ENCODE measurements at places on chromosomes 16 and 17.

DNA sequence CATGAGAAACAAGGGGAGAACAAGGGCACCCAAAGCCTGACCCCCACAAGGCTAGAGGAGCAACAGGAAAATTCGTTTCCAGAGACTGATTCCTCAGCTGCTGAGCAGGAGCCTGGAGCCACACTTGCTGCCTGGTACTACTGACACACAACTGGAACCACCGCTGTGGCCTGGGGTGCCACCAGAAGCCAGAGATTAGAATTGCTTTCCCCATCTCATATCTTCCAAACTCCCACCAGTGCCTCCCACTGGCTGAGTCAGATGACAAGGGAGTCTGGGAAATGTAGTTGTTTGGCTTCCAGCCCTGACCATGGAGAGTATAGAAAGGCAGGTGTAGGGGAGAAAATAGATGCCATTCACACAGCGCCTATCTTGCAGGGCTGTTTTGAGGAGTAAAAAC, 4.1 kb upstream of the TMEM11 start:
- DNase-seq, result no peak

GRCh38 chr17:7403727-7403976, 245 bp downstream of the TMEM256 start:
- DNase-seq, result no peak

DNA sequence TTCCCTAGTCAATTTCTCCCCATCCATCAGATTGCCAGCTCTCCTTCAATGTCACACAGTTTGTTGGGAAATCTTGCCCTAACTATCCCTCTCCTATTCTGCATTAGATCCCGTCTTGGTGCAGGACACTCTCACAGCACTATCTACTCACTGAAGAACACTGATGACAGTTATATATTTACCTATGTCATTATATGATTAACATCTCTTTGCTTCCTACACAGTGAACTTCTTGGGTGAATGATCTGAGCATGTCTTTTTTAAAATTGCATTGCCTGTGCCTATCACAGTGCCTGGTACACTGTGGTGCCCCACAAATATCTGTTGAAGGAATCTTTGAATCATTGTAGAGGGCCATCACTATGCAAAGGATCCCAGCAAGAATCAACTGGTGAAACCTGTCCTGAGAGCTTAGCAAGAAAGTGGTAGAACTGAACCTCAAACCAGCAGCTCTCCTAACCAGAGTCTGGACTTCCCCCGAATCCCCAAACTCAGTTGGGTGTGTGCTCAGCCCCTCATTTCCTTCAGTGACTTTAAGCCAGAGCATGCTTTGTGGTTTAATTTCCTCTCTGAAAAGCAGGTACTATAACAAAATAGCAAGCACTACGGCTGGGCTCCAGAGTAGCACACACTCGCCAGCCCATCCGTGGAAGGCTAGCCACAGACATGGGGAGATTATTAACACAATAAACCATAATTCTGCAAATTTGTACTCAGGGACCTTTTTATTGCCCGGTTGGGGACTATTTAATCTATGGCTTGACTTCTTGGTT, 680.7 kb upstream of the SALL1 start:
- DNase-seq, result no peak

GRCh38 chr17:57458718-57459285, 202.5 kb downstream of the MSI2 start:
- DNase-seq, result no peak

GRCh38 chr16:85170066-85170491, 57.8 kb upstream of the CIBAR2 start:
- DNase-seq, result no peak

DNA sequence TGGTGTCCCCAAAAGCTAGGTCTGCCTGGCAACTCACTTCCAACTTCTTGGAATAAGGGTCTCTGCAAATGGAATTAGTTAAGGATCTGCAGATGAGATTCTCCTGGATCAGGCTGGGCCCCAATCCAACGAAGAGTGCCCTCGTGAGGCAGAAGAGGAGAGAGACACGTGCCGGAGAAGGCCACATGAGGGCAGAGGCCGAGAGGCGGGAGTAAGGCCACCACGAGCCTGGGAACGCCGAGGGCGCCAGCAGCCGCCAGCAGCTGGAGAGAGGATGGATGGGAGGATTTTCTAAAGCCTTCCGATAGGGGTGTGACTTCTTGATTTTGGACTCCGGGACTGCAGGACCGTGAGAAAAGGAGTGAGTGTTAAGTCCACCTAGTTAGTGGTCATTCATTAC, 76.3 kb downstream of the JPH3 start:
- no peak for DNase-seq

DNA sequence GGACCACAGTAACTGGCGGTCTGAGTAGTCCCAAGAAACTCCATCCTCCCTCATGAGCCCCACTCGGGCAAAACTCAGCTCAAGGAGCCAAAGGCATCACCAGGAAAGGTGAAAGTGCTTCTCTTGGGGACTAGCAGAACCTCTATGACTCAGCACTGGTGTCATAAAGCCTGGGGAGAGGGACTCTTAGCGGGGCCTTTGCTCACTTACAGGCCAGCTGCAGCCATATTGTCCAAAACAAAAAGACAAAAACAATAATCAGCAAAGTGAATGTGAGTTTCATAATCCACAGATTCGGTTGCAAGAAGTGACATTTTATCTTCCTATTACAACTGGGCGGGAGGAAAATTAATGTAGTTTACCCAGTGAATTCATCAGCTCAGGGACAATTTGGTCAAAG, at the start of gene TEKT5:
Gene TEKT5, minus strand, starts transcription at position 101 of the 400 bp plus-strand sequence. Its CDS starts 57 bp downstream, at position 44.
- no peak for DNase-seq

DNA sequence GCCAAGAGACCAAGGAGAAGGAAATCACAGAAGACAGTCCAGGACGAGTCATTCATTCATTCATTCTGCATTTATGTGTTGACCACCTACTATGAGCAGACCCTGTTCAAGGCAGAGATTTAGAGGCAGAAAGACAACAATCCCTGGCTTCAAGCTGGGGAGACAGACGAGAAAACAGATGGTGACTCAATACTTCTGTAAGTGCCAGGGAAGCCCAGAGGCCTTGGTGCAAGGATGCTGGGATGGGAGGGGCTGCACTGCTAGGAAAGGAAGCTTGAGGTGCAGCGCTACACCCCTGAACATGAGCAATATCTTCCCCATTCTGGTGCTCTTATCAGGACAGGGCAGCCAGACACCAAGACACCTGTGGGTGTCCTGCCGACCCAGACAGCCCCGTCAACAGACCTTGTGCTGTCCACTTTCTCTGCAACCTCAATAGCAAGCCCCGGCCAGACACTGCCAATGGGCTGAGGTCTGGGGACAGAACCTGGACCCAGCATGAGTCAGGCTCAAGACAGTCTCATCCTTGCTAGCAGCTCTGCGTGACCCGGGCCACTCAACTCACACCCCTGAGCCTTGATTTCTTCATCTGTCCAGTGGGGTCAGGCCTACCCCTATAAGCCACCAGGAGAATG, 163.5 kb downstream of the COPRS start:
- no peak for DNase-seq

DNA sequence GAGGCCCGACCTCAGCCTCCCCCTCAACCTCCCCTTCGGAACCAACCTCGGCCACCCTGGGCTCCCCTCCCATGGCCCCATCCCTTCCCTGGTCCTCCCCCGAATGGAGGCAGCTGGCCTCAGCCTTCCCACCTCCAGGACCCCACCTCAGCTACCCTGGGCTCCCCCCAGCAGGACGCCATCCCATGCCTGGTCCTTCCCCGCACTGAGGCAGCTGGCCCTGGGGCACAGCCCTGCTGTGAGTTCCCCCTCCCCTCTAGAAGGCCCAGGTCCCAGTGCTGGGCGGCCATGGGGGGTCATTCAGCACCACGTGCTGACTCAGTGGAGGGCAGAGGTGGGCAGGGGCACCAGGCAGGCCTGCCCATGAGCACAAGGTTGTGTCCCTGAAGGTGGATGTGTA, 28.9 kb upstream of the PVALEF start:
- no peak for DNase-seq

DNA sequence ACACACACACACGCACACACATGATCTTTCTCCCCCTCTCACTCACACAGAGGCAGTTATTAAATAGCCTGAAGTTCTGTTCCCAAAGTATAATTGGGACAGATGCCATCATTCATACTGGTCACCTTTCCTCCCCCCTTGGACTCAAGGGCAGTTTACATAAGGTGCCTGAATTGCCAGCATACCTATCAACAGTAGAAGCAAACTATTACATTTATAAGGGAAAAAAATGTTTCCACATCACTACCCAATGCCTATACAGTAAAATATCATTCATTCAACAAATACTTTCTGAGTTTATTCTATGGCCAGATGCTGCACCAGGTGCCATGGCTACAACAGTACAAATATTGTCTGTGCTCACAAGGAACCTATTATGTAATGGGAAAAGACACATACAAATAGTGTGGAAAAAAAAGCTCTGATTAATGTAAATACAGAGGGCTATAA, 6.3 kb downstream of the CNTD1 start:
- DNase-seq, result no peak

DNA sequence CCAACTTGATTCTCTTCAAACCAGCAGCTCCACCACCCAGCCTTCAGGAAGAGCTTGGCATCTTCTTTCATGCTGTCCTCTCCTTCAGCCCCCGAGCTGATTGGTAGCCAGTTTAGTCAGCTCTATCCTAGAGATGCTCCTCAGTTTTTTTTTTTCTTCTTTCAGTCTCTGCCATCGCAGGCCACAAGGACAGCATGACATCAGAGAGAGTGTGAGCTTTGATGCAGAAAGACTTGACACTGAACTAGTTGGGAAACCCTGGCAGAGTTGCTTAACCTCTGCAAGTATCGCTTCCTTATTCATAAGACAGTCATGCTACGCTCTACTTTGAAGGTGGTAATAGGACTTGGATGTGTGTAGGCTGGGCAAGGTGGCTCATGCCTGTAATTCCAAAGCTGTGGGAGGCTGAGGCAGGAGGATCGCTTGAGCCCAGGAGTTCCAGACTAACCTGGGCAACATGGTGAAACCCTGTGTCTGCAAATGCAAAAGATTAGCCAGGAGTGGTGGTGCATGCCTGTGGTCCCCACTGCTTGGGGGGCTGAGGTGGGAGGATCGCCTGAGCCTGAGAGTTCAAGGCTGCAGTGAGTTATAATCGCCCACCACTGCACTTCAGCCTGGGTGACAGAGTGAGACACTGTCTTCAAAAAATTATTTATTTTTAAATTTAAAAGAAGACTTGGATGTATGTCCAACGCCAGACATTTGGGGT, 2.6 kb downstream of the CD300LB start:
- DNase-seq, result no peak

- DNase-seq, result no peak
Measured at GRCh38 chr17:75316253-75316652, 27.0 kb upstream of the SLC25A19 start.

DNA sequence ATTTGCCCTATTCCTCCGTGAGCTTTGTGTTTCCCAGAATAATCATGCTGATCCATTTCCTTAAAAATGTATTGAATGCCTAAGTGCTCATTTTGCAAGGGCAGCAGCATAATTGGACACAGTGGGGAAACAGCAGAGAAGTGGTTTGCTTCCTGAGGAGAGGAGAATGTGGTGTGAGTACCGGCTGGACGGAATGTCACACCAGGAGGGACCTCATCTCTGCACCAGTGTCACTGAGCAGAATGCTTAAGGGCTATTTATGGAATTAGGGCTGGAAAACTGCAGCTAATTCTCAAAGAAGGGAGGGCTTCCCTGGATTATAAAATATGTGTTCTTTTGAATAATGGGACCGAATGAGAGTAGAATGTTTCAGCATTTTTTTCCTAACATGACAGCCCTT, 1100.6 kb upstream of the RBFOX1 start:
- no peak for DNase-seq

DNA sequence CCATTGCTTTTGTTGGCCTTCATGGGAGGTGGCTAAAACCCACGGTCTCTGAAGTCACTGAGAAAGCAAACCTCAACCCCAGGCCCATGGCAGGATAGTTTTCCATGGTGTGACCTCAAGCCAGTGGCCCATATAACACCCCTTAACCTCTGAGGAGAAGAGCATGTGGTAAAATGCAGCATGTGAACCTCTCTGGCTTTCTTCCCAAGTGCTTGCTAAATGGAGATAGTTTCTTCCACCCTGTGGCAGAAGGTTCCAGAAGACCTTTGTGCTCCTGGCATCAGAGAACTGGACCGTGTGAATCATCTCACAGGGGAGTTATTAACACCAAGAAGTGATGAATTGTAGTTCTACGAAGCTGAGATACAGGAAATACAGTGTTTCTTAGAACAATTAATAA, 47.3 kb downstream of the MYOCD start:
- DNase-seq, result no peak

DNA sequence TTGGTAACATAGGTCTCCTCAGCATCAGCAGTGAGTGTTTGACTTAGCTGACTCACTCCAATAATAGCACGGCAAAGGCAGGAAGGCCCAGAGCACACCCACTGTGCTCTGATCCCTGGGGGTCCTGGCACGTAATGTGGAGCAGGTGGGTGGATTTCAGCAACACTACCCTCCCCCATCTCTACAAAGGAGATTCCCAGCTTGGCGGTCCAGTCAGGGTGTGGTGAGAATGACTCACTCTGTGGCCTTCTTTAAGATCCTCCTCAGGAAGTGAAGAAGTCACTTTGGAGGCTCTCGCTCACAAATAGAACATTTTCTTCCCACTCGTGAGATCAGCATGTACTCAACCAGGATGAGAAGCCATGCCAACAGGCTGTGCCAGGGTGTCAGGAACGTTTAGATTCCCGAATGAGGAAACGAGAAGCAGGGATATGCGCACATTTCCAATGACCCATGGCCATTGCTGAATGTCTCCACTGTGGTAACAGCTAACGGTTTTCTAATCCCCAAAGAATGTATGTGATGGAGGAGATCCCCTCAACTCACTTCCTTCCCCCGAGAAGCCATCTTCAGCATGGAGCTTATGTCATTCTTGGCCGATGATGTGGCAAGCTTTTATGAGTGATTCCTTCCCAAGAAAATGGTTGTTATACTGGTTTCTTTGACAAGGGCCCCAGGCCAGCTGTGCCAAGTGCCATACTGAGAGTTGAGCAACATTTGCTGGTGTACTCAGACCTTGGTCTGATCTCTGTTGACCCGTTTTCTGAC, 365.2 kb downstream of the C16orf95 start:
- no peak for DNase-seq

- DNase-seq, result no peak
Measured at GRCh38 chr17:28788100-28788499, 44.3 kb downstream of the TRAF4 start.

GRCh38 chr16:27752241-27752640, 202.3 kb downstream of the KATNIP start:
- no peak for DNase-seq

- no peak for DNase-seq
Measured at GRCh38 chr17:30000755-30001257, 59.4 kb downstream of the EFCAB5 start.

DNA sequence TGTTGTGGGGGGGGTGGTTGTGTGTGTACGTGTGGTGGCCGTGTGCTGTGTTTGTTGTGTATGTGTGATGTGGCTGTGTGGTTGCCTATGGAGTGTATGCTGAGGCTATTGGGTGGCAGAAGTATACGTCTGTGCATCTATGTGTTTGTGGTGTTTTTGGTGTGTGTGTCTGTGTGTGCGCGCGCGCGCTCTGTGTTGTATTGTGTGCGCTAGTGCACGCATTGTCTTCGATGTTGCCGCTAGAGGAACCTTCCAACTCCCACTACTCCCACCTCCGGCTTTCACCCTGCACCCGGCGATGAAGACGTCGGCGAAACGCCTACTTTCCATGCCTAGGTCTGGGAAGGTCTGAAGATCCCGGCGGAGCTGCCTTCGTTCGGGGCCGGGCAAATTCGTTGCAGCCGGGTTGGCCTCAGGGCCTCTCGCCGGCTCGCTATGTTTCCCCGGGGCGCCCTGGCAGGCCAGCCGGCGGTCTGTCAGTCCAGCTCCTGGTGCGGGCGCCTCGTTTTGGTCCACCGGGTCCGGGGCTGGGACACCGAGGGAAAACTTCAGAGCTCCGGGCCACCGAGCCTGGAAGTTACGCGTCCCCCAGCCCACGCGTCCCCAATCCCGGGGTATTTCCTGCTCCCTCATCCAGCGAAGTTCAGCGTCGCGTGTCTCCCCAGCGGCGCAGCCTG, 5.2 kb upstream of the DLX4 start:
- DNase-seq, result no peak

Measured in activated CD8-positive, alpha-beta memory T cell treated with anti-CD3 and anti-CD28 coated beads, Interleukin-2, amount 50 U/mL, for 4 hours (primary cell).